CD8-positive, alpha-beta memory T cell (primary cell): ENCODE measurements at places on chromosomes 6 and 20. TPM values are rescaled to one million over a fixed set of nuclear protein-coding genes. Genes with fewer than 3 reads are reported as not detected.

- H3K27me3 ChIP-seq = no peaks in the 10 kb centered on the region
- no peaks in the 10 kb centered on the region for H3K4me1 ChIP-seq
- no peak overlapping the region for H3K4me3 ChIP-seq
- DNase-seq = no peak
Observed at GRCh38 chr6:99912657-99913056, 81.4 kb downstream of the MCHR2 start.

DNA sequence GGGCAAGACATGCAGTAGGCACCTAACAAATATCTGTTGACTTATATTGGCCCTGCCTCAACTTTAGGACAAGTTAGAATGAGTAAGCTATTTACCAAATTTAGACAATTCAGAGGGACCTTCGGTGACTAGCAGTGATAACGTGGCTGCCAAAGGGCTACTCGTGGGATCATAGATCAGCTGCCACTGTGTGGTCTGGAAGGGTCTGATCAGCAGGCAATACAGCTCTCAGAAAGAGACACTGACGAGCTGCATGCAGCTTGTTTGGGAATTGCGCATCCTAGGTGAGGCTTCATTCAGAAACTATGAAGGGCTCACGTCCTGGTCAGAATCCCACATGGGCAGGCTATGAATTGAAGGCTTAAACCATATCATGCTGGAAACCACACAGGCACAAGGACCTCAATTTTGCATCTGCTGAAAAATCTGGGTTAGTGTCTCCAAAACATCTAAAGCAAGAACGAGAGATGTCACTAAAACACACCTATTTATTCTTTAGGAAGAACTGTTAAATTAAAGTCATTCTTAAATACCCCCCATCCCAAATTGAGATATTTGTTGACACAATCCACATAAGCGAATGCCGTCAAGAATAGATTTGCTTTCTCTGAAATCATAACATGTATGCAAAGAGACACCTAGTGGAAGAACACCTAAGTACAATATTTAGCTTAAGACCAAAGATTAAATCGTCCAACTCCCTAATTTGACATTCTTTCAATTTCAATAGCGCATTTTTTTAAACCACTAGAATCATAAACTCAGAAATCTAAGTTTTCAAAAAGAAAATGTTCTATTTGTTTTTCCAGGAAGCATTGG, 79.6 kb downstream of the IPCEF1 start:
- peak; percentile 57 for DNase-seq
- no peak overlapping the region for H3K27ac ChIP-seq
- H3K36me3 ChIP-seq = no peaks in the 10 kb centered on the region

The NKAPL gene
- 0.22 TPM for total RNA-seq

The ZBP1 gene
- 1.8 TPM for total RNA-seq

GRCh38 chr6:1901556-1901955, 291.8 kb downstream of the FOXC1 start:
- no peaks in the 10 kb centered on the region for H3K4me1 ChIP-seq
- no peaks in the 10 kb centered on the region for H3K36me3 ChIP-seq
- DNase-seq = no peak

- DNase-seq = no peak
- no peaks in the 10 kb centered on the region for H3K4me1 ChIP-seq
- no peak overlapping the region for H3K4me3 ChIP-seq
- no peaks in the 10 kb centered on the region for H3K27me3 ChIP-seq
- H3K27ac ChIP-seq = no peak overlapping the region
Observed at GRCh38 chr6:167455371-167455770, 130.5 kb downstream of the TTLL2 start.

DNA sequence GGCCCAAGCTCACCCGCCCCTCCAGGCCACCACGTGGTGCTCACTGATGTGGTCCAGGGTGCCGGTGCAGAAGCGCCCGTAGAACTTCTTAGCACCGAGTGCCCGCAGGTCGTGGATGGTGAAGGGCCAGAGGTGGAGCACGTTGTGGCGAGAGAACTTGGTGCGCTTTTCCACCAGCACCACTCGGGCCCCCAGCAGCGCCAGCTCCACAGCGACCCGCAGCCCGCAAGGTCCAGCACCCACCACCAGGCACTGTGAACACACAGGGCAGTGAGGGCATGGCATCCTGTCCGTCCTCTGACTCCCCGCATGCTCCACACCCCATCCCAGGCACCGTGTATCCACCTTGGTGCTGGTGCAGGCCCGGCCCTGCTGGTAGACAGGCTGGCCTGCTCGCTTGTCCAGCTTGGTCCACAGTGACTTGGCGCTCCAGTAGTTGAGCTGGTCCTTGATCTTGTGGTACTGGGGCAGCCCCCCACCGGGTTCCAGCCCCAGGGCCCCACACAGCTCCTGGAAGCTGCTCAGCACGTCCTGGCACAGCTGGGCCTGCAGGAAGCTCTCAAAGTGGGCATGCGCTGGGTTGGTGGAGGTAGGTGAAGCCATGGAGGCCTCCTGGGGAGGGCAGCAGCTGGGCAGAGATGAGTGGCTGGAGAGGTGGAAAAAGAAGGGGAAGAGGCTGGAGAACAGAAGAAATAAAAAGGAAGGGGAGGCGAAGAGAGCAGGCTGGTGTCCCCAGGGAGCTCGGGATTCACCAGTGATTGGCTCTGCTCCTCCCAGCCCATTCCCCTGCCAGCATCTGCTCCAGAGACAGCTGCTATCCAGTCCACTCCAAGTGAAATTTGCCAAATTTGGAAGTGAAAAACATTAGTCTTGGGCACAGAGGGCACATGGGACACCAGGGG, 1.7 kb downstream of the MICAL1 start:
- H3K36me3 ChIP-seq = no peaks in the 10 kb centered on the region
- H3K4me3 ChIP-seq = peak overlapping the region; percentile 91

DNA sequence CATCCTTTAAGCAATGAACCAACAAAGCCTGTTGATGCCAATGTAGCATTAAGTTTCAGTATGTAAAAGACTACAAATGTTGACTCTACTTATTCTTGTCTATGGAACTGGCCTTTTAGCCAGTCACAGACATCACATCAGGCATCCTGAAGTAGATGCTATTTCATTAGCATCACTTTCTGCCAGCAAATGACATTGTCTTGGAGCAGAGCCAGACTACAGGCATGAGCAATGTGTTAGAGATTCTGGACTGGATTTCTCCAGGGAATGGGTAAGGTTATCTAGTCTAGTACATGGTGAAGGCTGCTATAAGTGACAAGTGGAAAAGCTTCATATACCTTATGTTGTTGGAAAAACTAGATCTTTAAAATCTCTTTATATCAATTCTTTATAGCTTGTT, 142.9 kb downstream of the ADGRB3 start:
- no peaks in the 10 kb centered on the region for H3K36me3 ChIP-seq
- no peak overlapping the region for H3K4me3 ChIP-seq
- DNase-seq = no peak
- H3K27me3 ChIP-seq = no peaks in the 10 kb centered on the region

The GTF2H4 gene
- total RNA-seq = 55.3 TPM

The ADGB gene
- 0.35 TPM for total RNA-seq

- H3K4me3 ChIP-seq = no peak overlapping the region
- no peaks in the 10 kb centered on the region for H3K36me3 ChIP-seq
- no peak overlapping the region for H3K27ac ChIP-seq
- H3K27me3 ChIP-seq = no peaks in the 10 kb centered on the region
Observed at GRCh38 chr6:154839546-154839945, 106.3 kb downstream of the SCAF8 start.

GRCh38 chr6:73263570-73263909, 544 bp upstream of the KHDC1 start:
- no peaks in the 10 kb centered on the region for H3K36me3 ChIP-seq
- H3K27ac ChIP-seq = peak overlapping the region; percentile 45
- H3K4me3 ChIP-seq = peak overlapping the region; percentile 89
- DNase-seq = no peak
- peaks cover 16% of the 10 kb centered on the region for H3K4me1 ChIP-seq

DNA sequence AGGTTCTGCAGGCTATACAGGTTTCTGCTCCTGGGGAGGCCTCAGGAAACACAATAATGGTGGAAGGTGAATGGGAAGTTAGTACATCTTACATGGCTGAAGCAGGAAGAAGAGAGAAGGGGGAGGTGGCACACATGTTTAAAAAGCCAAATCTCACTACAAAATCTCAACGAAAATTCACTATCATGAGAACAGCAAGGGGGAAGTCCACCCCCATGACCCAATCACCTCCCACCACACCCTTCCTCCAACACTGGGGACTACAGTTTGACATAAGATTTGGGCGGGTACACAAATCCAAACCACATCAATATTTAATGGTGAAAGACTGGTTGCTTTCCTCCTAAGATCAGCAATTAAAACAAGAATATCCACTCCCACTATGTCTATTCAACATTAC, 13.8 kb upstream of the POLR1H start:
- no peak for DNase-seq
- H3K4me1 ChIP-seq = no peaks in the 10 kb centered on the region
- H3K4me3 ChIP-seq = no peak overlapping the region

The LAMA2 gene
- 0.09 TPM for total RNA-seq

The DEFB132 gene
- total RNA-seq = not detected

DNA sequence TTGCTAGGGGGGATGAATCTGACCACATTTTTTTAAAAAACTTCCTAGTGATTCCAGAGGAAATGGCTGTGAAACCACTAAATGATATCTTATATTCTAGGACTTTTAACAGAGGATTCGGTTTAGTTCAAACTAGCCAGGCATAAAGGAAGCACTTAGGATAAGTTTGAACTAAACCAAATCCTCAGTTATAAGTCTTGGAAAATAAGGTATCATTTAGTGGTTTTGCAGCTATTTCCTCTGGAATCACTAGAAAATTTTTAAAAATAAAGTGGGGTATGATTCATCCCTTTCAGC, 327.9 kb upstream of the QKI start:
- H3K36me3 ChIP-seq = no peaks in the 10 kb centered on the region
- no peaks in the 10 kb centered on the region for H3K4me1 ChIP-seq
- no peak overlapping the region for H3K27ac ChIP-seq
- no peak overlapping the region for H3K4me3 ChIP-seq

- H3K4me3 ChIP-seq = no peak overlapping the region
- H3K27me3 ChIP-seq = no peaks in the 10 kb centered on the region
- no peaks in the 10 kb centered on the region for H3K4me1 ChIP-seq
- H3K27ac ChIP-seq = no peak overlapping the region
- no peaks in the 10 kb centered on the region for H3K36me3 ChIP-seq
Observed at GRCh38 chr6:21559238-21559637, 34.3 kb upstream of the SOX4 start.

- H3K27ac ChIP-seq = no peak overlapping the region
- no peaks in the 10 kb centered on the region for H3K4me1 ChIP-seq
- DNase-seq = no peak
- H3K36me3 ChIP-seq = no peaks in the 10 kb centered on the region
Observed at GRCh38 chr6:51805517-51805916, 281.9 kb downstream of the PKHD1 start.

GRCh38 chr6:36514554-36515456, 32.5 kb downstream of the STK38 start:
- H3K36me3 ChIP-seq = peaks cover 68% of the 10 kb centered on the region
- no peak for DNase-seq
- H3K27me3 ChIP-seq = no peaks in the 10 kb centered on the region

GRCh38 chr6:19803331-19804204, 33.6 kb upstream of the ID4 start:
- H3K27ac ChIP-seq = no peak overlapping the region
- H3K36me3 ChIP-seq = no peaks in the 10 kb centered on the region
- DNase-seq = no peak

DNA sequence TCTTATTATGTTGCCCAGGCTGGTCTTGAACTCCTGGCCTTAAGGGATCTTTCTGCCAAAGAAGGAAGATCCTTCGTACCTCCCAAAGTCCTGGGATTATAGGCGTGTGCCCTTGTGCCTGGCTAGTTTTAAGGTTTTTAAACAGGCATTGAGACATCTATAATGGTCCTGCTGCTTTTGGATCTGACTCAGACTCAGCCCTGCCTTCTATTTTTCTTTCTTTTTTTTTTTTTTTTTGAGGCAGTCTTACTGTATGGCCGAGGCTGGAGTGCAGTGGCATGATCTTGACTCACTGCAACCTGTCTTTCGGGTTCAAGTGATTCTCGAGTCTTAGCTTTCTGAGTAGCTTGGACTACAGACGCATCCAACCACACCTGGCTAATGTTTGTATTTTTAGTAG, 73.7 kb downstream of the PHF20 start:
- no peak for DNase-seq
- no peaks in the 10 kb centered on the region for H3K27me3 ChIP-seq
- no peak overlapping the region for H3K27ac ChIP-seq
- no peak overlapping the region for H3K4me3 ChIP-seq
- H3K36me3 ChIP-seq = peaks cover 29% of the 10 kb centered on the region
- peaks cover 5% of the 10 kb centered on the region for H3K4me1 ChIP-seq

GRCh38 chr6:46262928-46263706, 92.3 kb upstream of the ENPP5 start:
- no peaks in the 10 kb centered on the region for H3K4me1 ChIP-seq
- no peak overlapping the region for H3K4me3 ChIP-seq
- no peaks in the 10 kb centered on the region for H3K27me3 ChIP-seq
- no peak overlapping the region for H3K27ac ChIP-seq
- DNase-seq = no peak

GRCh38 chr20:61159957-61160686, 91.9 kb upstream of the CDH4 start:
- no peaks in the 10 kb centered on the region for H3K4me1 ChIP-seq
- H3K4me3 ChIP-seq = no peak overlapping the region
- H3K27ac ChIP-seq = no peak overlapping the region
- no peak for DNase-seq
- no peaks in the 10 kb centered on the region for H3K27me3 ChIP-seq

DNA sequence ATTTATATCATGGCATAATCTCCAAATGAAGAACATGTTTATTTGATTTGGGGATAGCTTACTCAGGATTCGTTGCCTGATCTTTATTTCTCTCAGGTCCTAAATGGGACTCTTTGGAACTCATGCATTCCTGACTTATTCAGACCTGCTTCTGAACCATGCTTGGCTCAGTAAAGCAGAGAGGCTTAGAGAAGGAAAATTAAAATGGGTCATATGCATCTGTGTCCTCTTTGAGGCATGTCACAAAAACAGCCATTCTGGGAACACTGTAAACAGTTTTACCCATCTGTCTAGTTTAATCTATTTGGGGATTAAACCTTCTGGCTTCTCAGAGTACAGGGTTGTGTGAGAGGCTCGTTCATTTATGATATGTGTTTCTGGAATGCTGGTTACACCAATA, 1017.3 kb downstream of the KIF16B start:
- H3K36me3 ChIP-seq = no peaks in the 10 kb centered on the region
- no peaks in the 10 kb centered on the region for H3K27me3 ChIP-seq
- no peak overlapping the region for H3K27ac ChIP-seq
- no peaks in the 10 kb centered on the region for H3K4me1 ChIP-seq
- no peak overlapping the region for H3K4me3 ChIP-seq
- DNase-seq = no peak

The DYNLT2 gene
- 1.9 TPM for total RNA-seq

The CD24 gene
- total RNA-seq = not detected

GRCh38 chr6:166584853-166585429, 1.5 kb downstream of the RAMACL start:
- H3K4me1 ChIP-seq = no peaks in the 10 kb centered on the region
- no peak overlapping the region for H3K4me3 ChIP-seq
- H3K36me3 ChIP-seq = no peaks in the 10 kb centered on the region
- no peaks in the 10 kb centered on the region for H3K27me3 ChIP-seq
- no peak overlapping the region for H3K27ac ChIP-seq

The GDAP1L1 gene
- total RNA-seq = not detected

The ALDH5A1 gene
- total RNA-seq = 13.2 TPM
